ENCODE measurements at places on chromosomes 12 and 14.

DNA sequence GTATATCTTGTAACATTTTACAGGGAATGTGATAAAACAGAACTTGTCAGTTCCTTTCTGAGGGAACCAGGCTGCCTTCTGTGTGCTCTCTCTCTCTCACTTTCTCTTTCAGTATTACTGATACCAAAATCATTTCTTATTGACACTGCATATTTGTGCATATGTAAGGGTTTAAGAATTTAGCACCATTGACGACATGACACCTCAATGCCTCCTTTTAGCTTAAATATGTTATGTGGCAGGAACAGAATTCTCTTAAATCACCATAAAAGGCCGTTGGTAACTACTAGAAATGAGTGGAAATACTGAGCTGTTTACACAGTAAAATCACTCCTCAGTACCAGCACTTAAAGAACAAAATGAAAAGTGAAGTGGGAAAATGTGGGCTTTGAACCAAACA is 457.7 kb upstream of the SYT1 start:
- DNase-seq, result no peak

DNA sequence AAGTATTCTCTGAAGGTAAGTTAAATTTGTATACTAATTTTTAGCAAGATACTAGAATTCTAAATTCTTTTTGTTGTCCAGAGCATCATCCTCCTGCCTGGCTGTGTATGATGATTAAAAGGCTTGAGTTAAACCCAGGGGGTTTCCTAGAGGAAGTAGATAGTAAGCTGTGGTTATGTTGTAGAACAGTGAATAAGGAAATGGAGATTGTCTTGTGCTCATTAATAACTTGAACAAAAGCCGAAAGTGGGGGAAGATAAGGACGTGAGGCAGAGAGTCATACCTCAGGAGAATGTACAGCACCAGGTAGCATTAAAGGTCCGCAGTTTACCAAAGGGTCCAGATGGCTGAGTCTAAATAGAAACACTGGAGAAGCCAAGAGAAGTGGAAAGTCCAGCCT is 42.0 kb downstream of the CKB start:
- DNase-seq, result no peak

DNA sequence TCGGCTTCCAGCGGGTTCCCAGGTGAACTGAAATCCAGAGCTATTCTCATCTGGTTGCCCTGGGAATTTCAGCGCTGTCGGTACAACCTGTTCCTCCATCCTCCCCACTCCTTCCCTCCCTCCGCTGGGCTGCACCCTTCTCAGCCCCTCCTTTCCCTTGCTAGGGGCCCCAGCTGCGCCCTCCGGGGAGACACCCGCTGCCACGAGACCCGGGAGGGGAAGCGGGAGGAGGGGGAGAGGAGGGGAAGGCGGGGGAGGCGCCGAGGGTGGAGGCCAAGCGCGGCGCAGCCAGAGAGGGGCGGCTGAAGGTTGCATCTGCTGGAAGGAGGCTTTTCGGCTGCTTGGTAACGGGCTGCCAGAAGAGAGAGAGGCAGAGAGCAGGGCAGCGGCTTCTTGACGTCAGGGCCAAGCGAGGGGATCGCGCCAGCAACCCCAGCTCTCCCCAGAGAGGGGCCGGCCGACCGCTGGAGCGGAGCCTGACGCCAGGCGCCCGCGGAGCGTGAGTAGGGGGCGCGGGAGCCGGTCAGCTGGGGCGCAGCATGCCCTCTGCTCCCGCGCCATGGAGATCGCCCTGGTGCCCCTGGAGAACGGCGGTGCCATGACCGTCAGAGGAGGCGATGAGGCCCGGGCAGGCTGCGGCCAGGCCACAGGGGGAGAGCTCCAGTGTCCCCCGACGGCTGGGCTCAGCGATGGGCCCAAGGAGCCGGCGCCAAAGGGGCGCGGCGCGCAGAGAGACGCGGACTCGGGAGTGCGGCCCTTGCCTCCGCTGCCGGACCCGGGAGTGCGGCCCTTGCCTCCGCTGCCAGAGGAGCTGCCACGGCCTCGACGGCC is at the start of gene KCNA5:
Gene KCNA5, plus strand, starts transcription at position 291 of the 831 bp plus-strand sequence. Its CDS starts 269 bp downstream, at position 560.
- no peak for DNase-seq

GRCh38 chr12:3534511-3534910 is 43.5 kb downstream of the PRMT8 start:
- DNase-seq, result no peak

GRCh38 chr12:45789025-45789424 is 59.5 kb downstream of the ARID2 start:
- no peak for DNase-seq

DNA sequence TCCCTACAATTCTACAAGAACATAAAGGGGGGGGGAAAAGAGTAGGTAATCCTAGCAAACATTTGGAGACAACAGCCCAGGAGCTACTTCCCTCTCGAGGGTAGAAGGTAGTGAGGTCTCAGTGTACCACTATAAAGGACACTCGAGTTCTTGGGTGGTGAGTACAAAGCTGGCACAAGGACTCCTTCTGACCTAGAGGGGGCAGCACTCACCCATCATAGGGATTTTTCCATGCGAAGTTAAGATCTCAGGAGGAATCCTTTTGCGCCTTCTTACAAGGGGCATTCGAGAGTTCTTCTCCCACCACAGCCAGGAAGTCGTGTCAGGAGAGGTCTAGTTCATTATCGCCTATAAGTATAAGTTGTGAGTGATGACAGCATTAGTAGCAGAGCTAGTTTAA is 200.2 kb upstream of the RBM19 start:
- peak; percentile 32 for DNase-seq

GRCh38 chr12:40314927-40315326 is 90.1 kb downstream of the LRRK2 start:
- no peak for DNase-seq

DNA sequence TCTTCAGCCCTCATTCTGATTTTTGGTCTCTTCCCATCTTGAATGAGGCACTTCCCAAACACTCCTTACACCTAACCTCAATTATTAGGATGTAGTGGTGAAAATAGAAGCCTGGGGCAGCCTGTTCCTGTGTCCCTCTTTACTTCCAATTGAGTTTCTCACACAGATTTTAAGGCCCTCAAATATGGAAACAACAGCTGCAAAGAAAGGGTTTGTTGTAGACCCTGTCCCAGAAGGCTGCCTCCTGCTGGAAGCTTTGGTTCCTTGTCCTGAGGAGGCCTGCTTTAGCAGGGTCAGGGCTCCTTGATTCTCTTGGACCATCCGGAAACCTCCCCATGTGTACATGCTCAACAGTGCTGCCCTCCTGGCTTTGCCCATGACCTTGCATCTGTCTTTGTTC is 101.3 kb downstream of the TGFB3 start:
- DNase-seq, result no peak

DNA sequence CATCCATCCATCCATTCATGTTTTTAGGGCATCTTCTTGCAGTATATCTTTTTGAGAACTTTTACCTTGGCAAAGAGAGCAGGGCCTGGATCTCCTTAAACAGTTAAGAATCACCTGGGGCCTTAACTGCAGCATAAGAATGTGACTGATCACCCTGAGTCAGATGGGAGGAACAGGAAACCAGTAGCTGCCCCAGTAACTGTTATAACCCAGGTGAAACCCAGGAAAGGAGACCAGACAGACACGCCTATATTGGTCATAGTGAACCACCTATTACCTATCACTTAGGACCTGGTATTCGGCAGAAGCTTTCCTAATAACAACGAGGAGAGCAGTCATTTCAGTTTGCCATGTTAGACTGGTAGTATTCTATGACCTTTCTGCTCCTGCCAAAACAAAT is 43.4 kb upstream of the NR2C1 start:
- no peak for DNase-seq

- no peak for DNase-seq
Measured at GRCh38 chr12:126907900-126908764, 1358.8 kb upstream of the TMEM132C start.

DNA sequence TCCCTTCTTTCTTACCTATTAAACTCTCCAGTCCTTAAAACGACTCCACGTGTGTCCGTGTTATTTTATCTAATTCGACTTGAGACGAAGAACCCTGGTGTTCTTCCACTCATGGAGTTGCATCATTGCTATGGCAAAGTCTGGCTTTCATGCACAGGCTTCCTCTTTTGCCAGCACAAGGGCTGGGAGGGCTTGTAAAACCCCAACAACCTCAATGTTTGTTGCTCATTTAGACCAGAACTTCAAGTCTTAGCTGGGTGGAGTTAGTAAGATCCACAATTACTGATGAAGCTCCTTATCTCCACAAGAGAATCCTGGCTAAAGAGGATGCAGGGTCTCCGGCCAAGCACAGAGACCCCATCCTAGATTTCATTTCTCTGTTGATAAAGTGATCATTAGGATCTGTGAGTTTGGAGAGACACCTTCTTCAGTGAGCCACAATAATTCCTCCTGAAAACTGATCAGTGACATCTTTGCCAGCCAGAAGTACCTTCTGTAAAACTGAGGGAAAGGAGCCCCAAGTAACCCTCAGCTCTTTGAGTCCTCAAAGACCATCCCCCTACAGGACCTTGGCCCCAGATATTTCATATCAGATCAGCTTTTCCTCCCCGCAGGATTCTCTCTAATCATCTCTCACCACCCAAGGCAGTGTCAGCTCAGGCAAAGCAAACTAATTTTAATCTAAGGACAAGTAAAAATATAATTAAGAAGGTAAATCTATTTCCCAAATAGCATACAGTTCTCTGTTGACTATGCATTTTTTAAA is 514.6 kb downstream of the FUT8 start:
- no peak for DNase-seq

- no peak for DNase-seq
Measured at GRCh38 chr14:61477712-61478462, 156.5 kb downstream of the PRKCH start.

DNA sequence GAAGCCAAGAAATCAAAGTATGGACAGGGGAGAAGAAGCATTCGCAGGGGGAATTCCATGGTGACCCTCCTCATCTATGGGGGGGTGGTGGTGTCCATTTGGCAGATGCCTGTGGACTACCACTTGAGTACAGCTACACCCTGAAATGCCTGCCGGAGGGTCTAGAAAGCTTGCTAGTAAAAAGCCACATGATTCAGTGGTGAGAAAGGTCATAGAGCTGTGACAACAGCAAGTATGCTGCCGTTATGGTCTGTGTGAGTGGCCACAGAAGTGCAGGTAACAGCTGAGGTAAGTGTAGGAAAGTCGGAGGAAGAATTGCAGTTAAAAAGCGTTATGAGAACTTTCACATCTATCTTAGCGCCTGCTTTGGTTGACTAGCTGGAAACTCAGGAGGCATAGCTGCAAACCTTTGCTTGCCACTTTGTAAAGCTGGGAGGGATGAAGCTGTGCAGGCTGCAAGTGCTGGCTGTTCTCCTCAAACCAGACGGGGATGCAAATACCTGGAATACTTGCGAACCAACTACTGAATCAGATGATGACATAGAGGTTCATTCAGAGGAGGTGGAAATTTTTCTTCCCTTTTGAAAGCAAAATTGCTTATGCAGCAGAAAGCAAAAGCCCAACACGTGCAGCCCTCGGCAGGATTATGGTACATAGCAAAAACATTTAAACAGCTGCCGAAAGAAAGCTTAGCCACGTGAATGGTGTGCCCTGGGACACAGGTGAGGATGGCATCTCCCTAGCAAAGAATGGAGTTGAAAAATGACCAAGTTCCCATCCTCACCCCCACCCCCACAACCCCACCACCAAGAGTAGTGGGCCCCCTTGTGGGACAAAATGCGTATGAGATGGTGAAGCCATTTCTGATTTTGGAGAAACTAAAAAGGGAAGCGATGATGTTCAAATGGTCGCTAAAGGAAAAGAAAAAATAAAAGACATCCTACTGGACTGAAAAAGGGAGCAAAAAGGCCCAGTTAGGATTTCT is 287.0 kb downstream of the RERGL start:
- no peak for DNase-seq

DNA sequence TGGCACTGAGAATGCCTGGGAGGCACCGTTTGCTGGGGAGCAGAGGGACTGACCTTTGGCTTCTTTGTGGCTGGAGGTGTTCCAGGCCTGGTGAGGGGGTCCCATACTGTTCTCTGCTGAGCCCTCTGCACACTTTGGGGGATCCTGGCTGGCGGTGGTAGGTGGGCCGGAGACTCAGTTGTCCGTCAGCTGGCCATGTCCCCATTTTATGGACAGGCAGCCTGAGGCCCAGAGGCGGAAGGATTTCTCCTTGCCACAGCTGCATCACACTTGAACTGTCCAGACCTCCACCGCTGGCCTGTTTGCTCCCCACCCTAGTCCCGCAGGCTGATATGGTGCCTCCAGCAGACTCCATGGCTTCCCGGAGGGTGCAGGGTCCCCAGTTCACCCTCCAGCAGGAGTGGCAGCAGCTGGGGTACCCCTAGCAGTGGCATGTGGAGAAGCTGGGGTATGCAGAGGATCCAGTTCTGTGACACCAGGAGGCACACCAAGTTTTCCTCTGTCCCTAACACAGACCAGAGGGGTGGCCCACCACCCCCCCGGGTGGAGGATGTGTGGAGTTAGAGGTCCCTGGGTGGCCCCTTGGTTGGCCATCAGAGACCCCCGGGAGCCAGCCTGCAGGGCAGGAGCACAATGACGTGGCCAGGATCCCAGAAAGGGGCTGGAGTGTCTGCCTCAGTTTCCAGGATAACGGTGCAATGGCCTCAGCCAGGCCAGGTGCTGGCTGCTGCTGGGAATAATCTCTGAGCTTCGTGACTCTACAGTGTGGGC is 14.8 kb downstream of the SLC25A29 start:
- DNase-seq, result no peak

- no peak for DNase-seq
Measured at GRCh38 chr12:93020631-93021597, 91.8 kb upstream of the EEA1 start.

DNA sequence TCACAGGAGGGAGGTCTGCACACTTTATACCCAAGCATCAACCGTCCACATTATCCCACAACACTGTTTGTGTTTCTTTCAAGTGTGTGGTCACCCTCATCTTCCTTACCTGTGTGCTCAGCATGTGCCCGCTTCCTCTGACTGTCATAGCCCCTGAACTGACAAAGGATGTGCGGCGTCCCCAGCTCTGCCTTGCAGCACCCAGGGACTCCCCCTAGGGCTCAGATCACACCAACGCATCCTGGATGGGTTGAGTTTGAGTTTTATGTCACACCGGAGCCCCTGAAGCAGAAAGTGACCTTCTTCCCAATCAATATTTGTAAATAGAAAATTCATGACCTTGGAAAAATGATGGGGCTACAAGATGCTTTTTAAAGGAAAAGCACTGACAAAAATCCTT is 770.7 kb upstream of the TMEM132C start:
- DNase-seq, result no peak

GRCh38 chr14:68511129-68512047 is 281.5 kb downstream of the ZFP36L1 start:
- DNase-seq, result no peak

DNA sequence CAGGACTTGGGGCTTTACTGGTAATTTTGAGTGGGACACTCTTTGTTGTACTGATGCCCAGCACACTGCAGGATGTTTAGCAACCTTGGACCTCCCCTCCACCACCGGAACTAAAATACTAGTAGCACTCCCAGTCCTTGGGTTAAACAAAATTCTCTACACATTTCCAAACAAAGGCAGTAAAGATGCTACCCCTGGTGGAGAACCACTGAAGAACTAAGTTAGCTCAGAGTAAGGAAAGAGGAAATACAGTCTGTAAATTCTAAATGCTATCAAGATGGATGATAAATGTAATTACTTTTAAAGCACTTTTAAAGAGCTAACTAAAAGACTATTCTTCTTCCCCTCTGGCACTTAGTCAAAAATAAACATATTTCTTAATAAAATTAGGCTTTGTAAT is 64.1 kb downstream of the LRP6 start:
- no peak for DNase-seq

GRCh38 chr12:104458694-104459367 is 2.1 kb downstream of the CHST11 start:
- DNase-seq, result no peak
